Activated T-cell treated with anti-CD3 and anti-CD28 coated beads, Interleukin-2, amount 50 U/mL, for 72 hours (primary cell): ENCODE measurements at places on chromosomes 6 and 20. TPM values are rescaled to one million over a fixed set of nuclear protein-coding genes. Genes with fewer than 3 reads are reported as not detected.
A peak's percentile ranks its signal among the peaks of the same experiment; 100 is the strongest.

PAQR8 gene
- 21.0 TPM for total RNA-seq

FLRT3 gene
- total RNA-seq = not detected

DNA sequence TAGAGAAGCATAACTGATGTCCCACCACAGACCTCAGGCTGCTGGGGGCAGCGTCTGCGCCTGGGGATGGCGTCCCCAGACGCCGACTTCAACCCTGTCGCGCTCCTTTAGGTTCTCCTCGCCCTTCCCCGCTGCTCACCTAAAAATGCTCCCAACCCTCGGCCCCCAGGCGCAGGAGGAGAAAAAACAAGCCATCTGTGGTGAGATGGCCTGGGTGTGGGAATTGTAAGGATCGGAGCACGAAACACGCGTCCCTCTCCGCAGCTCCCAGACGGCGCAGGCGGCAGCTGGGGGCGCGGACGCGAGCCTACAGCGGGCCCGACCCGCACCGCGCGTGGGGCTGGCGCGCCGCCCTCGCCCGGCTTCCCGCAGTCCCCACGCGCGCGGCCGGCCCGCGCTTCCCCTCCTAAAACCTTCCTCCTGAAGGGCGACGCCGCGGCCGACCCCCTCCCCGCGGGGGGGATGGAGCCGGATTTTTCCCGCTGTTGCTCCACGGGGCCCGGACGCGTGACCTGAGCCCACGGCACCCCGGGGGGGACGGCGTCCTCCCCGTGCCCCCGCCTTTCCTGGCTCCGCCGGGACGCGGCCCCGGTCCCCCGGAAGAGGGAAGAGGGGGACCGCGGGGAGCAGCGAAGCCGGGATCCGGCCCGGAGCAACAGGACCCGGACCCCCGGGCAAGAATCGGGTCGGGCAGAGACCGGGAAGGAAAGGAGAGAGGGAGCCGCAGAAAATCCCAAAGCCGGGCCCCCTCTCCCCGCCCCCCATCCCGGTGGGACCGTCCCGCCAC, 611 bp downstream of the EPB41L2 start:
- H3K27me3 ChIP-seq = peaks cover 13% of the 10 kb centered on the region
- H3K4me3 ChIP-seq = peak overlapping the region; percentile 86
- peak overlapping the region; percentile 50 for H3K27ac ChIP-seq
- H3K4me1 ChIP-seq = peaks cover 25% of the 10 kb centered on the region
- no peaks in the 10 kb centered on the region for H3K36me3 ChIP-seq

- H3K4me3 ChIP-seq = no peak overlapping the region
- H3K27me3 ChIP-seq = no peaks in the 10 kb centered on the region
- no peak for DNase-seq
- no peak overlapping the region for H3K27ac ChIP-seq
- no peaks in the 10 kb centered on the region for H3K36me3 ChIP-seq
Observed at GRCh38 chr6:76435174-76435573, 362.7 kb upstream of the IMPG1 start.

ZNF133 gene
- total RNA-seq = 10.9 TPM

ZBTB46 gene
- 2.7 TPM for total RNA-seq

- H3K4me3 ChIP-seq = no peak overlapping the region
- H3K4me1 ChIP-seq = peaks cover 7% of the 10 kb centered on the region
Observed at GRCh38 chr20:24747010-24747712, 201.9 kb upstream of the CST7 start.

SEMG1 gene
- total RNA-seq = not detected

- peaks cover 4% of the 10 kb centered on the region for H3K36me3 ChIP-seq
- H3K4me1 ChIP-seq = peaks cover 42% of the 10 kb centered on the region
- H3K27me3 ChIP-seq = no peaks in the 10 kb centered on the region
Observed at GRCh38 chr6:44226368-44227147, 3.2 kb downstream of the SLC29A1 start.

DNA sequence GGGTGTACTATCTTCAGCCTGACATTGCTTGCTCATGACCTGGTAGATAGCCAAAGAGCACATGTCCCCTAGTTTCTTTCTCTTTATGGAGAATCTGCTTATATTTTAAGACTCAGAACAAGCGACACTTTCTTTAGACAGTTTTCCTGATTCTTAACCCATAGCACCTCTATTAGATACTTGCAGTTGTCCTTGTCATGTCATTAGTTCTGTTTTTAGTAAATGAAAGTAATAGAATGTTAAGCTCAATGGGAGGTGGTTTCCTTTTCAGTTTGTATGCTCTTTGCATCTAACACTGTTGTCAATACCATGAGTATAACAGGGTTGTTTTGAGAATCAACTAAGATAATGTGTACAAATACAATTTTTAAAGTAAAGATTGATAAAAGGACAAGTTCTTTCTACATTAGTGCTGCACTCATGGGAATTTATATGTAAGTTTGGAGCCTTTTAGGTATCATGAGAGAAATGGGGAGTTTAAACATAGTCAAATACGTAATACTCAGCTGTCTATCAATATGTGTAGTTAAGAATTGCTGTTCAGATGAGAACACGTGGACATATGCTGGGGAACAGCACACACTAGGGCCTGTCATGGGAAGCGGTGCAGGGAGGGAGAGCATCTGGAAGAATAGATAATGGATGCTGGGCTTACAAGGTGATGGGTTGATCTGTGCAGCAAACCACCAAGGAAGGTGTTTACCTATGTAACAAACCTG, 124.3 kb downstream of the GRM1 start:
- no peaks in the 10 kb centered on the region for H3K4me1 ChIP-seq
- no peak overlapping the region for H3K27ac ChIP-seq
- H3K36me3 ChIP-seq = no peaks in the 10 kb centered on the region

BTBD3 gene
- total RNA-seq = 4.6 TPM

ZSCAN23 gene
- total RNA-seq = 2.5 TPM

TSPO2 gene
- total RNA-seq = not detected

GRCh38 chr20:24117383-24117782, 128.8 kb upstream of the GGTLC1 start:
- DNase-seq = no peak
- peaks cover 10% of the 10 kb centered on the region for H3K27me3 ChIP-seq
- H3K4me1 ChIP-seq = no peaks in the 10 kb centered on the region

- H3K4me3 ChIP-seq = no peak overlapping the region
- H3K27me3 ChIP-seq = no peaks in the 10 kb centered on the region
- no peaks in the 10 kb centered on the region for H3K36me3 ChIP-seq
Observed at GRCh38 chr6:56866917-56867522, 87.9 kb upstream of the BEND6 start.

SAMD3 gene
- total RNA-seq = 3.8 TPM

GRCh38 chr6:24749297-24749696, 25.4 kb upstream of the GMNN start:
- no peak overlapping the region for H3K27ac ChIP-seq
- peaks cover 9% of the 10 kb centered on the region for H3K27me3 ChIP-seq
- H3K36me3 ChIP-seq = peaks cover 8% of the 10 kb centered on the region
- no peak overlapping the region for H3K4me3 ChIP-seq
- no peak for DNase-seq
- peaks cover 9% of the 10 kb centered on the region for H3K4me1 ChIP-seq

ID1 gene
- total RNA-seq = 0.84 TPM

GPR6 gene
- not detected for total RNA-seq

B3GAT2 gene
- total RNA-seq = not detected

DNA sequence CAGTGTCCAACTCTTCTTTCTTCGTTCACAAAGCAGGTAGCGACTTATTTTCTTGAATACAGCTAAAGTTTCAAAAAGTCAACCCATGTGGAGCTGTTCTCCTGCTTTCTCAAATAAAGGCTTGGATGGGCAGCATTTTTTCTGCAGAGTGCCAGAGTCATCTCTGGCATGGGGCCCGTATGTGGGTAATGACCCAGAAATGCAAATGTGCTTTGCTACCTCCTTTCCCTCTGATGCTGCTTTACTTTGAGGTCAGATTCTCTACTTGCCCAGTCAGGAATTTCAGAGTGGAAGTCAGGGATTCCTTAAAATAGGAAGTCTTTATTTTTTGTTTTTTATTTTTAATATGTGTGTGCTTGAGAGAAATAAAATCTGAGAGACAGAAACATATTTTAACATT, 4.9 kb downstream of the NKAIN2 start:
- no peak overlapping the region for H3K4me3 ChIP-seq
- H3K4me1 ChIP-seq = no peaks in the 10 kb centered on the region
- no peak overlapping the region for H3K27ac ChIP-seq
- no peak for DNase-seq

- H3K27ac ChIP-seq = no peak overlapping the region
- H3K27me3 ChIP-seq = no peaks in the 10 kb centered on the region
- H3K4me1 ChIP-seq = no peaks in the 10 kb centered on the region
- no peak overlapping the region for H3K4me3 ChIP-seq
Observed at GRCh38 chr6:168045141-168045691, 33.8 kb downstream of the FRMD1 start.

GRCh38 chr6:137827977-137828810, 38.9 kb upstream of the TNFAIP3 start:
- H3K36me3 ChIP-seq = peaks cover 7% of the 10 kb centered on the region
- DNase-seq = peak; percentile 81
- peaks cover 91% of the 10 kb centered on the region for H3K4me1 ChIP-seq
- peak overlapping the region; percentile 79 for H3K4me3 ChIP-seq
- H3K27ac ChIP-seq = peak overlapping the region; percentile 71
- no peaks in the 10 kb centered on the region for H3K27me3 ChIP-seq

TBXT gene
- not detected for total RNA-seq

GRCh38 chr6:92126088-92126487, 1293.3 kb downstream of the EPHA7 start:
- H3K4me3 ChIP-seq = no peak overlapping the region
- H3K27me3 ChIP-seq = no peaks in the 10 kb centered on the region
- no peaks in the 10 kb centered on the region for H3K4me1 ChIP-seq

- peaks cover 3% of the 10 kb centered on the region for H3K36me3 ChIP-seq
- H3K4me1 ChIP-seq = no peaks in the 10 kb centered on the region
- DNase-seq = no peak
- H3K27me3 ChIP-seq = no peaks in the 10 kb centered on the region
Observed at GRCh38 chr6:166850677-166851076, 105.7 kb downstream of the RNASET2 start.

DNA sequence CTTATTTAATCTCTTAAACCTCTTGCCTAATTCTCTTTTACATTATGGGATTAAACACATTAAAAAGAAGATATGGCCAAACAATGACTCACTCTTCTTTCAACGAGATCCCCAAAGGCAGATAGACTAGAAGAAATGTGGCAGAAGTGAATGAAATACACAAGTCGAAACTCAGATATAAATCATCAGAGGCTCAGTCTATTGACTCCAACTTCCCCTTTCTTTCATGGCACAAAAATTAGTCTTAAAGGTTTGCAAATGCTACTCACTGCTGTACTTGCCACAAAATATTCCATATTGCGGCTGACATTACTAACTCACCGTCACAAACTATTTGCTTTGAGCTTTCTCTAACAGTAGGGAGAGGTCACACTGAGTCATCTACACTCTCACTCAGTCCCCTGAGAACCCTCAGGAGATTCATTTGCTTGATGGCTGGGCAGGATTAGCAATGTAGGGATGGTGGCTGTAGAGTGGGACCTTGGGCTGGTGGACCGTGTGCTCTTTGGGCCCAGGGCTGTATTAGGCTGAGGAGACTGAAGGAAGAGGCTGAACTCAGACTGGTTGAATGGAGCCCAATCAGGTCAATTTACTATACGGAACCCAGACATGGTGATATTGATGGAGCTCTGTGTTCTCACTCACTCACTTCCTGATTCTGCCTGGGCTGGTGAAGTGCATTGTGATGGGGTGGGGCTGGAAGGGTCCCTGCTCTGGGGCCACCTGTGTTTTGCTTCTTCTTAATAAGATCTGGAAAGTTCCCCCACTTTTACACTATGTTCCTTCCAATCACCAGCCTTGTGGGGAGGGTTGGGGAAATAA, 42.8 kb upstream of the UBR2 start:
- peaks cover 21% of the 10 kb centered on the region for H3K4me1 ChIP-seq
- no peaks in the 10 kb centered on the region for H3K27me3 ChIP-seq
- peak; percentile 38 for DNase-seq
- H3K4me3 ChIP-seq = peak overlapping the region; percentile 60
- peak overlapping the region; percentile 1 for H3K27ac ChIP-seq

GRCh38 chr6:114816678-114817077, 473.9 kb upstream of the HS3ST5 start:
- no peak for DNase-seq
- H3K27ac ChIP-seq = no peak overlapping the region
- no peaks in the 10 kb centered on the region for H3K4me1 ChIP-seq
- no peaks in the 10 kb centered on the region for H3K36me3 ChIP-seq
- H3K4me3 ChIP-seq = no peak overlapping the region

DNA sequence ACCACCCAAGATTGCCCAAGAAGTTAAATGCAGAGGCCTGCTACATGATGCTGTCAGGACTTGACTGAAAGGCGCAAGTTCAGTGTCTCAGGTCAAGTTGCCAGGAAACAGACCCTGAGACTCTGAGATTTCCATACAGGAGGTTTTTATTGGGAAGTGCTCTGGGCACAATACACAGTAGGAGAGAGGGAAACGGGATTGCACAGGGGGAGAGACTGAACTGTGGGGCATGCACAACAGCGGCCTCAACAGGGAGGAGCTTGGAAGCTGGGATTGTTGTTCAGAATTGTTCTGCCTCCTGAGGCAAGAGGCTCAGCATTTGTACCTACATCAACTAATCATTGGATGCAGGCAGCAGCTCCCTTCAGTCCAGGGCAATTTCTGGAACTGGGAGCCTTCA, 6.7 kb downstream of the STX11 start:
- peaks cover 18% of the 10 kb centered on the region for H3K36me3 ChIP-seq
- H3K27ac ChIP-seq = peak overlapping the region; percentile 6
- H3K4me3 ChIP-seq = no peak overlapping the region
- no peak for DNase-seq
- no peaks in the 10 kb centered on the region for H3K27me3 ChIP-seq
- peaks cover 53% of the 10 kb centered on the region for H3K4me1 ChIP-seq

DNA sequence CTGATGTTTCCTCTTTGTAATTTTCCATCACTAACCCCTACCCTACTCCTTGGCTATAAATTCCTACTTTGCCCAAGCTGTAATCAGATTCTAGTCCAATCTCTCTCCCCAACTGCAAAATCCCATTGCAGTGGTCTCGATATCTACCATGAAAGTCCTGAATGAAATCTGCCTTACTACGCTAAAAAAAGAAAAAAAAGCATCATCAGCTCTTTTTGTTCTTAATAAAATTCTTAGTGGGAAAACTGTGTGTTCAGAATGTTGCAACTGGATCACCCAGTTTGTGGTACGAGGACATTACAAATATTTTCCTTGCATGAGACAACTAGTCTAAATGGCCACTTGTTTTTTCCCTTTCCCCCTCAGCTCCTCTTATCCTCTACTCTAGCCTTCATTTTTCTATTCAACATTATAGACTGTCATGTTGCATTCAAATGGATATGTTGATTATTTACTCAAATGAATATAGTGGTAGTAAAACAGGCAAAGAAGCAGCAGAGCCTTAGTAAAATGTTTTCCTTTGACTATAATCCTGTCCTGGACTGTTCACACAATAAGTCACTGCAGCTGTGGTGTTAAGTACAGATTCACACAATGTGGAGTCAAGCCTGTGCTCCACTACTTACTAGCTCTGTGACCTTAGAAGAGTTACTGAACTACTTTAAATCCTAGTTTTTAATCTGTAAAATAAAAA, 527.1 kb upstream of the MARCKS start:
- no peak overlapping the region for H3K4me3 ChIP-seq
- no peak for DNase-seq
- no peaks in the 10 kb centered on the region for H3K27me3 ChIP-seq
- no peaks in the 10 kb centered on the region for H3K4me1 ChIP-seq

CCDC170 gene
- total RNA-seq = not detected
